ENCODE measurements at places on chromosomes 6 and 20. TPM values are rescaled to one million over a fixed set of nuclear protein-coding genes. Genes with fewer than 3 reads are reported as not detected.

GRCh38 chr20:5000263-5001173 is 792 bp downstream of the SLC23A2 start:
- DNase-seq: peak; percentile 9

DNA sequence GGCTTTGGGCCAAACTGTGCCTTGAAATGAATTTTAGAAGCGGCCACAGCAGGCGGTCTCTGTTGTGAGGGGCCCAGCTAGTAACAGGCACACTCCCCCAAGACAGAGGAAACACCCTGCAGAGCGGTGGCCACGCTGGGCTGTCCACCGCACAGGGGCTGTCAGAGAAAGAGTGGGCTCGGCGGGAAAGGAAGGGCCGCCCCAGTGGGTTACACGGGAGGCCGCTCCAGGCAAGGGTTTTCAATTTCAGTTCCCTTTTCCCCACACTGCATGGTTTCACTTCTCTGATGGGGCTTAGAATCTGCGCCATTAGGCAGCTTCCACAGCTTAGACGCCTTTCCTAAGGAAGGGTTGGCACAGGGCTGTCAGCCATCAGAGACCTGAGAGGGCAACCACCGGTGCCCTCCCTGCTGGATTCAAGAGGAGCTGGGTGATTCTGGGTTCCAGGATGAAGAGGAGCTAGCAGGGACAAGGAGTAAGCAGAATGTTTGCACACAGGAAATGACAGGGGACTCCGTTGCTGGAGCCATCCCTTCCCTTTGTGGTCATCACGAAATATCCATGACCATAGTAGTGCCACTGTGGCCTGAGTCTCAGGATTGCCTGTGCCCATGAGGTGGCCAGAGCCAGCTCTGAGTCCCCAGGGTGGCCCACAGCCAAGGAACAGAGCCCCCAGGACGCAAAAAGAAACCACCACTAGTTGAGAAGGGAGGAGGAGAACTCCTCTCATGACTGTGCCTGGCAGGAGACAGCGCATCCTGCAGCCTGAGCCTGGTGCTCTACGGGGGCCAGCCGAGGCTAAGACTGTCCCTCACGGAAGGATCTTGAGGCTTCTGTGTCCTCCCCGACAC is 282.7 kb downstream of the NRN1 start:
- no peak for DNase-seq

GRCh38 chr6:41767112-41767833 is 12.4 kb downstream of the FRS3 start:
- DNase-seq: no peak

DNA sequence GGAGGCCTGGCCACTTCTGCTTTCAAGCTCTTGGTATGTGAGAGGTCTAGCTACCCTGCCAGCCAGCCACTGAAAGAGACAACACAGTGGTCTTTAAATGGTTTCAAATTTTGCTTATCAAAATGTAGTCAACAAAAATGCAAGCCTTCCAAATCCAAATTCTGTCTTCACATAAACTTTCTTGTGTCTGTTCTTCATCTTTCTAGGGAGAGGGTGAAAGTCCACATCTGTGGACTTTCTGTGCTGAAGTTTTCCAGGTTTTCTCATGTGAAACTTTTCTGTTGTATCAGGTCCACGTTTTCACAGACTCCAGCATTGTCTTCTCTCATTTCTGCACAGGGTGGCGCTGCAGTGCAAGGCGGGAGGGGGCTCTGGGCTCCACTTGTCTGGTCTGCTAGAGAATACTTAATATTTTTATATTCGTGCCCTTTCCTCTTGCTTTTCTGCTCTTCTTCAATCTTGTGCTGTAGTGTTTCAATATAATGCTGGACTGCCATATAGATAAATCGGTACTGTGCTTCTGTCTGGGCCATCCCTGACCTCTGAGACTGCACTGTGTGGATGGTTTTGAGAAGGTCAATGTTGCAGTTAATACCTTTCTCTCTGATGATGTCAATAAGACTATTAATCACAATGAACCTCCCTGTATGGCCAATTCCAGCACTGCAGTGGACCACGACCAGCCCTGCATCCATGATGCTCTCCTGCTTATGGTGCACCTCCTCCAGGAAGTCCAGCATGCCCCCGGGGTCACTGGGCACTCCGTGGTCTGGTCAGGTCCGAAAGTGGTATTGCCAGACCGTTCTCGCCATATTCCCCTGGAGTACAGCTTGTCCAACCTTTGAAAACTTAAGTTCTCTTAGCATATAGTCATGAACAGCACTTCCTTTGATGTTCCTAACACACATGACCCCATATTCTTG is 161.6 kb upstream of the TNFAIP3 start:
- peak; percentile 65 for DNase-seq

- no peak for DNase-seq
Observed at GRCh38 chr20:7924692-7925091, 15.6 kb downstream of the HAO1 start.

DNA sequence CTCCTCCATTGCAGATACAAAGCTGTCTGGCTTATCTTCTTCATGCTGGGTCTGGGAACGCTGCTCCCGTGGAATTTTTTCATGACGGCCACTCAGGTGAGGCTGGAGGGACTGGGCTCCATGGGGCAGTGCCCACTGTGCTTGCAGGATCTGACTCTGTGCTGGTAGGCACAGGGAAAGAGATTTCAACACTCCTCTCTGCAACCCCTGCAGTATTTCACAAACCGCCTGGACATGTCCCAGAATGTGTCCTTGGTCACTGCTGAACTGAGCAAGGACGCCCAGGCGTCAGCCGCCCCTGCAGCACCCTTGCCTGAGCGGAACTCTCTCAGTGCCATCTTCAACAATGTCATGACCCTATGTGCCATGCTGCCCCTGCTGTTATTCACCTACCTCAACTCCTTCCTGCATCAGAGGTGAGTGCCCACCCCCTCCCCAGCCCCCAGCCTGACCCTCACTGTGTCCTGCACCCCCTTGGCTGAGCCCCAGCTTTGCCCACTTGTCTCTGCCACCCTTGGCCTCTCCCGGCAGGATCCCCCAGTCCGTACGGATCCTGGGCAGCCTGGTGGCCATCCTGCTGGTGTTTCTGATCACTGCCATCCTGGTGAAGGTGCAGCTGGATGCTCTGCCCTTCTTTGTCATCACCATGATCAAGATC is 6.1 kb downstream of the SLC29A1 start:
- DNase-seq: no peak

GRCh38 chr6:157238346-157238745 is 85.0 kb downstream of the TMEM242 start:
- DNase-seq: no peak

Gene HAO1
- not detected for total RNA-seq
